Ureter (tissue), 1 donor: ENCODE measurements at places on chromosomes 16 and 17. TPM values are rescaled to one million over a fixed set of nuclear protein-coding genes. Genes with fewer than 3 reads are reported as not detected.

GRCh38 chr17:17253406-17253805 lies 16.4 kb upstream of the FLCN start:
- no peak for DNase-seq

DNA sequence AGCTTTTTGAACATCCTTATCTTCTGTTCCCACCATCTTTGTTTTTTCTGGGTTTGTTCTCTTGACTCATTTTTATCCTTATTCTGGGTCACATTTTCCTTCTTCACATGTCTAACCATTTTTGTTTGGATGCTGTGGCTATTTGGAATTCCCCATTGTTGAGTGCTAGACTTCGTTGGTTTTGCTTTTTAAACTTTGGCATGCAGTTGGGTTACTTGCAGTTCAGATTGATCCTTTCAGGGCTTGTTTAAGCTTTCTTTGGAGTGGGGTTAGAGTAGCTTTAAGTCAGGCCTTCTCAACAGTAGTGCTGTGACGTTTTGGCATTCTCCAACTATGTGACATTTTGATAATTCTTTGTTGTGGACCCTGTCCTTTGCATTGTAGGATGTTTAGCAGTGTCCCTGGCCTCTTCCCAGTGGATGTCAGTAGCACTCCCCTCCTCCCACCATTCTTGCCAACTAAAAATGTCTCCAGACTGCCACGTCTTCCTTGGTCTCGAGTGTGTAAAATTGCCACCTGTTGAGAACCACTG lies 21.1 kb downstream of the PRMT7 start:
- no peak for DNase-seq

- DNase-seq = no peak
Measured at GRCh38 chr17:68143425-68143824, 104.4 kb upstream of the AMZ2 start.

Gene TEKT5
- 8.0 TPM for total RNA-seq

DNA sequence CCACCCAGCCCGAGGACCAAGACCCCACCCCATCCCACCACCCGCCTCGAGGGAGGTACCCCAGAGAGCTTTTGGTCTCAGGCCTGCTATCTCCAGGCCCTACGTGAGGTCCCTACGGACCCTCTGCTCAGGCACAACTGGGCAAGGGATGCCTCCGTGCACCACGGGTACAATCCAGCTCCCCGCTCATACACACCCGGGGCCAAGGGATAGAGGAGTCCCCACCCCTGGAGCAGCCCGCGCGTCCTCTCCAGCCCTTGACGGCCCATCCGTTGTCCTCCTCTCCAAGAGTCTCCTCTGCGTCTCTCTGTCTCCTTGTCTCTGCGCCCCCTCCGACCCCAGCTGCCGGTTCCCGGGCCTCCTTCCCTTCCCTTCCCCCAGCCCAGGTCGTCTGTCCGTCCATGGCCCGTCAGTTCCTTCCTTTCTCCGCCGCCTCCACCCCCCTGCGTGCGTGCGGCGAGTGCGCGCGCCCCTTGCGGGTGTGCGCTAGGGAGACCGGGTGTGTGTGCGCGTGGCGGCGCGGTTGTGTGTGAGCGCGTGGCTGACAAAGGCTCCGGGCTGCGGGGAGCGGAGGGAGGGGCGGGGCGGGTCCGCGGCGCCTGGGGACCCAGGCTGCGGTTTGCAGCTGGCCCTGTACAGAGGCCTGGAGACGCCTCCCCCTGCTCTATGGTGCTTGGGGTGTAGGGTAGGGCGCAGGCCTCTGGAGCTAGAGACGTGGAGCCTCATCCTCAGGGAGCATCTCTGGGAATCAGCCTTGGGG lies 930 bp downstream of the SPNS2 start:
- DNase-seq = no peak

- no peak for DNase-seq
Measured at GRCh38 chr16:82713778-82714177, 87.0 kb downstream of the CDH13 start.

DNA sequence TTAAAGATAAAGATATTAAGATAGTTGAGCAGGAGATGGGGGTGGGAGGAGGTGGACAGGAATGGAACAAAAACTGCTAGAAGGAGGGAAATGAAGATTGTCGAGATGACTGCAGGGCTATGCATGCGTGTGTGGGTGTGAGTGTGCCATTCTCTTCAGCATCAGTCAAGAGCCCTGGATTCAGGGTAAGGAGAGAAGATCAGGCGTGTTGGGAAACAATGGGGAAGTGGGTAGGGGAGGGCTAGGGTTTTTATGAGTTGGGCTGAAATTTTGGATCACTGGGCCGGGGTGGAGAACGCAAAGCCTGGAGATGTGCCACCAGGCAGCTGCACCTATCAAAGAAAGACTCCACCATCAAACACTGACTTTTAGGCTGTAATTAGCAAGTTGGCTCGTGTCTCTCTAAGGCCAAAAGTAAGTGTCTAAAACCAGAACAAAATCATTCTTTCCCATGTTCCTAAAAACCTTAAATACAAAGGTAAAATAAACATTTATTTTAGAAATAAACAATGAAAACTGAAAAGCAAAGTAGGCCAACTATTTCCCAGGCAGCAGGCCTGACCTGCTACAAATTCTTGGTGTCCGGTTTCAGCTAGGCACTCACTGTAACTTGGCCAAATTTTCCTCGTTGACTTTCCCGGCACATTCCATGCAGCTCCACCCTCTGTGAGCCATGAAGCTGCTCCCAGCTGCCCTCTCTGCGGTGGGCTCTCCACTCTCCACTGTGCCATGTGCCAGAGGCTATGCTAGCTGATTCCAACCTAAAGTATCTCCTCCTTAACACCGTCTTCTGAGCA lies 4.2 kb downstream of the CDRT4 start:
- peak; percentile 62 for DNase-seq

GRCh38 chr17:5667871-5668270 lies 83.6 kb upstream of the NLRP1 start:
- DNase-seq = no peak

- peak; percentile 89 for DNase-seq
Measured at GRCh38 chr17:39699818-39700147, at the start of gene ERBB2. TSS of gene ERBB2 (plus strand) at chr17:39700064. CDS start at chr17:39700239, 175 bp downstream.

DNA sequence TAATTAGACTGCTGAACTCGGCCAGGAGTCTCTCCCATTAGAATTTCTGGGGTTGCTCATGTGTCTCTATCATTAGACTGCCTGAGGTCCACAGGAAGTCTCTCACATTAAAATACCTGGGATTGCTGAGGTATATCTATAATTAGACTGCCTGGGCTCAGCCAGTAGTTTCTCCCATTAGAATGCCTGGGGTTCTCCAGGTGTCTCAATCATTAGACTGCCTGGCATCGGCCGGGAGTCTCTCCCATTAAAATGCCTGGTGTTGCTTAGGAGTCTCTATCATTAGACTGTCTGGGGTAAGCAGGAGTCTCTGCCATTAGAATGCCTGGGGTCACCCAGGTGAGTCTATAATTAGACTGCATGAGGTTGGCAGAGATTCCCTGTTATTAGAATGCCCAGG lies 2233.4 kb downstream of the TP53TG3F start:
- no peak for DNase-seq

Gene TEX14
- 0.55 TPM for total RNA-seq

DNA sequence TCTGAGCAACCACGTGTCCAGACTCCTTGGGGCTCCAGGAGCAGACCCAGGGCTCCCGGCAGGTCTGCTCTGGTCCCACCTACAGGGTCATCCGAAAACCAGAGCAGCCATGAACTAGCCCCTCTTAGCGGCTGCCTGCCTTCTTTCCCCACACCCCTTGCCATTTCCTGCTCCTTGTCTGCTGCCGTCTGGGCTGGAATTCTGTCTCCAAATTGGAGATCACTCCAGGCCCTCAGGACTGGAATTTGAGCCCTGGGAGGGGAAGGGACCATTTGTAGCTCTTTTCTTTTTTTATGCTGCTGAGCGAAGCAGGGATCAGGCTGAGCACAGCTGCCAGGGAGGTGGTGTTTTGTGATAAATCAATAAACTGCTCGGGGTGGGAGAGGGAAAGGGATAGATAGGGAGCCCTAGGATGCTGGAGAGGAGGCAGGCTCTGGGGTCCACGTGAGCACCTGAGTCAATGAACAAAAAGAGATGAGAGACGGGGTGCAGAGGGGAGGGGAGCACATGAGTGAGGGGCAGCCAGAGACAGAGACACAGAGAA lies 257.5 kb downstream of the ENGASE start:
- DNase-seq = no peak

Gene CHD9NB
- 2.2 TPM for total RNA-seq

Gene ZMYND15
- 1.7 TPM for total RNA-seq

DNA sequence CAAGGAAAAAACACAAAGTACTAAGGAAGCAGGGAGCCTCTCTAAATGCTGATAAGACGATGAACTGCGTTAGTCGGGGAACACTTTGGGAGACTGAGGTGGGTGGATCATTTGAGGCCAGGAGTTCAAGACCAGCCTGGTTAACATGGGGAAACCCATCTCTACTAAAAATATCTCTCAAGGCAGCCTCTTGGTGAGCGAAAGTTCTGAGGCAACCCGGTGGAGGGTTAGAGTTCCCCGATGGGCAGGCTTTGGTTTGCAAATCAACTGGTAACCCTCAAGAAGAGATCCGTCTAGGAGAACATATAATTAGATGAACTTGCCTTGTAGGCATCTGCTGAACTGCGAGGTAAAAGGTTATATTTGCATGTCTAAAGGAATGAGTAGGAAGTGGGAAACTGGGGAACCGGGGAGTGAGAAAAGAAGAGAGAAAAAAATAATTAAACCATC lies 44.6 kb downstream of the WSB1 start:
- no peak for DNase-seq

Gene GRAP
- 3.6 TPM for total RNA-seq

- no peak for DNase-seq
Measured at GRCh38 chr16:53768167-53768566, 64.2 kb downstream of the FTO start.

- peak; percentile 53 for DNase-seq
Measured at GRCh38 chr16:19294156-19294649, 8.7 kb downstream of the CLEC19A start.

- no peak for DNase-seq
Measured at GRCh38 chr17:41678411-41678906, 10.2 kb upstream of the EIF1 start.

- no peak for DNase-seq
Measured at GRCh38 chr17:7587420-7588151, 2.3 kb downstream of the SOX15 start.

- DNase-seq = no peak
Measured at GRCh38 chr16:10668322-10669045, 26.2 kb downstream of the TEKT5 start.

DNA sequence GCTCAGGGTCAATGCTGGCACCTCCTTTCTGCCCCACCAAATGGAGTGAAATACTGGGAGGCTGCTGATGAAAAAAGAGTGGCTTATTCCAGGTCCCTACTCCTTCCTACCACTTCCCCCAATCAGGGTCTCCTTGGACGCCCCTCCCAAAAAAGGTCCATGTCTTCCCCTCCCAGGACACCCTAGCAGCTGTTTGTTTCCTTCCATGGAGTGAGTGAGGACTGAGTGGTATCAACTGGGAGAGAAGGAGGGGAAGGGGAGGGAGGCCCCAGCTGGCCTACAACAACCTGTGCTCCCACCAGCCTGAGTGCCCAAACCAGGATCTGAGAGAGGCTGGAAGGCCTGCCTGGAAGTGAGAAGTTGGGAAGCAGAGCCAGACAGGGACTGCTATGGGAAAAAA lies 28.7 kb upstream of the NGFR start:
- DNase-seq = no peak

Gene IRX5
- total RNA-seq = 0.42 TPM

Gene CHST5
- total RNA-seq = 0.26 TPM

GRCh38 chr17:29050176-29050575 lies 7.2 kb downstream of the PIPOX start:
- no peak for DNase-seq

Gene ABCC6
- 0.29 TPM for total RNA-seq

- DNase-seq = no peak
Measured at GRCh38 chr17:12388226-12388625, 277.5 kb upstream of the MYOCD start.

DNA sequence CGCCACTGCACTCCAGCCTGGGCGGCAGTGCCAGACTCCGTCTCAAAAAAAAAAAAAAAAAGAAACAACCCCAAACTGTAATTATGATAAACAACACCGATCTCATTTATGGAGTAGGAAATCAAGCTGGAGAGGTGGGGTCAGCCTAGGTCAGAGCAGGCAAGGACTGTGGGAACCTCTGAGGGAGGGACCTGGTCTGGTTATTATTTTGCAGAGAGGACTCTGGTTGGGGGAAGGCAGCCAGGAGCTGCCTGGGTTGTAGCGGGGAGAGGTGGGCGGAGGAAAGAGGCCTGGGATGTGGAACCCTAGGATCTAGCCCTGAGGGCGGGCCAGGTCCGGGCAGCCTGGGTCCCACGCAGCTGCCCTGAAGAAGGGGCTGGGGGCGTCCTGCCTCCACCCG lies 10.9 kb upstream of the HS3ST6 start:
- no peak for DNase-seq

DNA sequence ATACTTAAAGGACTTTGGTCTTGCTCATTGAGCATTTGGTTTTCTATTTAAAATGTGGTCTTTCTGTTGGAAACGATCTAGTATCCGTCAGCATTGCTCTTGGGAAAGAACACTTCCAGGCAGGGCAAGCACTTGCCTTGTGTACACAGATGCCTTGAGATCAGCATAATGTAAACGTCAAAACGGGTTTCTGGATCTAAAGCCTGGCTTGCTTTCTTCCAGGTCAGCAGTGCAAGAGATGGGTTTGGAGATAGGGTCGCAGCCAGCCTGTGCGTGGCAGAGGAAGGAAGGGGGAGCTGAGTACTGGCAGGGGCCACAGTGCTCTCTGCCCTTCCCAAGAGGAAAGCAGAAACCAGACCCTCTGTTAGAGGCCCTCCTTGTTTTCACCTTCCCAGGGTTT lies 175.5 kb downstream of the LGALS9B start:
- no peak for DNase-seq

GRCh38 chr17:40697297-40697696 lies 6.3 kb downstream of the KRT24 start:
- no peak for DNase-seq

- DNase-seq = no peak
Measured at GRCh38 chr17:79183043-79183292, 108.3 kb downstream of the ENGASE start.

- no peak for DNase-seq
Measured at GRCh38 chr16:11988258-11988978, 11.9 kb downstream of the SNX29 start.

DNA sequence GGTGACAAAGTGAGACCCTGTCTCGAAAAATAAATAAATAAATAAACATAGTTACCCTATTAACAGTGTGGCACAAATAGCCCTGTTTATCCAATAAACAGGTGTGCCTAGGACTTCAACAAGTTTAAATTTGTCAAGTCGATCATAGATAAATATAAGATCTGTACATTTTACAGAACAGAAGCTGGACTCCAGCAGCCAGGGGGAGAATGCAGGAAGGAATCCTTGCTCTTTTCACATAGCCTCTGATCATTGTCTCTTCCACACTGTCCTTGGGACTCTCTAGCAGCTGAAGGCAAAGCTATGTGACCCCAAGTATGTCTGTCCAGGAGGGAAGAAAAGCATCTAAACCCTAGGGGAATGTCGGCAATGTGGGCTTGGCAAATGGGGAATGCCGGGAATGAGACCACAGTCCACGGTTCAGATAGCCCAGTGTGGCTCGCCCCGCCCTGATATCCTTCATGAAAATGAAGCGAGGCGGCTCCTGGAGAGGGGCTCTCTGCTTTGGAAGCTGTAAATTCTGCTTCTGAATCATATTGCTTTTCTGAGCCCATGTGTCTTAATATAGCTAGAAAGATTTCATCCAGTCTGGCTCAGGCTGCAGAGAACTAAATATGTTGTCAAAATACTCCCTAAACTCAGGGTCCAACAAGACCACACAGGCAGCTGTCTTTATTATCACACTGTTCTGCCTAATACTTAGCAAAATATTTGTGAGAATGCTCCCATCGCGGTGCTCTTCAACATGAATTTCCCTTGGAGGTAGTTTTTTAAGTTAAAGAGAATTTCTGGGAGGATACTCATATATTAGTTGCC lies 24.9 kb upstream of the GRB2 start:
- no peak for DNase-seq

Gene CSH1
- total RNA-seq = not detected

Gene LGALS9C
- total RNA-seq = not detected

GRCh38 chr16:50038286-50038685 lies 13.3 kb downstream of the CNEP1R1 start:
- DNase-seq = no peak
